ENCODE measurements at places on chromosomes 2 and 18. TPM values are rescaled to one million over a fixed set of nuclear protein-coding genes. Genes with fewer than 3 reads are reported as not detected.
A peak's percentile ranks its signal among the peaks of the same experiment; 100 is the strongest.

DNA sequence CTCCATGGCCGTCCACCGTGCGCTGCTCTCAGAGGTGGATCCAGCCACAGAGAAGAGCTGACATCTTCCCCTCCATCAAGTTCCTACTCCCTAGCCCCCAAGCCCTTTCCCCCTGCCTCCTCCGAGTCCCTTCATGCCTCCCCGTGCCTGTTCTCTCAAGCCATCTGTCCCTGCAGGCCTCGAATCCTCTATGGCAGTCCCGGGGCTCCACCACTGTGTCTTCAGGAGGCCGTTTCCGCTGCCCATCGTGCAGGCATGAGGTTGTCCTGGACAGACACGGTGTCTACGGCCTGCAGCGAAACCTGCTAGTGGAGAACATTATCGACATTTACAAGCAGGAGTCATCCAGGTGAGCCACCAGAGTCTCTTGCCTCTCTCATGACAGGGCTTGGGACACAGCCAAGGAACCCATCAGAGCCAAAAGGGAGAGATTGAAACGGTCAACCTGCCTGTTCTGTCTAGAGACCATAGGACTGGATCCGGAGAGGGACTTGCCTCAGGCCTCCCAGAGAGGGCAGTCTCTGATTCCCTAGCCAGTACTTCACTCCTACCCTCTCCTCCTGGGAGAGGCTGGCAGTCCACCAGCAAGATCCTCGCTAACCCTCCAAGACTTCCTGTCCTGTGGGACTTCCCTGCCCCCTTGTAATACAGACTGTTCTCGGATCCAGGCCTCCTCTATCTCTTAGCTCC, 9.7 kb downstream of the UCN start:
- no peak for DNase-seq

- no peak for DNase-seq
Observed at GRCh38 chr2:234448506-234449184, 48.2 kb downstream of the ARL4C start.

- no peak for DNase-seq
Observed at GRCh38 chr2:178306352-178307073, 112.2 kb downstream of the OSBPL6 start.

GRCh38 chr2:212213191-212213590, 325.4 kb downstream of the ERBB4 start:
- no peak for DNase-seq

GRCh38 chr2:113974727-113975126, 84.8 kb downstream of the ACTR3 start:
- DNase-seq, result no peak

- DNase-seq, result no peak
Observed at GRCh38 chr18:58661423-58661822, 9.8 kb upstream of the MALT1 start.

- no peak for DNase-seq
Observed at GRCh38 chr2:44895061-44895460, 46.4 kb upstream of the SIX3 start.

DNA sequence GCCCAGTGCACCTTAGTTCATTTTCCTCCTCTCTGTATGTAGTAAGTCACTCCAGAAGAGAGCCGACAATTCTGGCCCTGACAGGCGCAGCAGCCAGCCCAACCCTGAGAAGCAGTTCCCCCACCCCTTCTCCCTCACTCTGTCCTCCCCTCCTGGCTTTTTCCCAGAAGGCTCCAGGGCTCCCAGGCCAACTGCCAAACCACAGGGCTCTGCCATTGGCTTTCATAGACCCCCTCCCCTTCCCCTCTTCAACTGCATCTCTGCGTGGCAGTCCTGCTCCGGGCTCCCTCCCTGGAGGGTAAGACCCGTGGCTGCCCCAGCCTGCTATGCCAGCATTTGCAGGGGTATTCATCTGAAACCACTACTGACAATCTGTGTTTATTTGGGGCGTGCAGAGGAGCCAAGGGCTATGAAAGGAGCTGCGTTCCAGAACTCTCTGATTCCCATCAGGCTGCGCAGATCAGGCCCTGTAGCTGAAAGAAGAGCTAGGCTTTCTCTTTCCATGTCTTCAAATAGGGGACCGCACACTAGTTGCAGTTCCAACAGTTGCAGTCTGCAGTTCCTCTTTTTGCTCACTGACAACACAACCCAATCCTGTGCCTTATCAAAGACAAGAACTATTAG, 388.6 kb upstream of the TNP1 start:
- DNase-seq, result peak; percentile 90

DNA sequence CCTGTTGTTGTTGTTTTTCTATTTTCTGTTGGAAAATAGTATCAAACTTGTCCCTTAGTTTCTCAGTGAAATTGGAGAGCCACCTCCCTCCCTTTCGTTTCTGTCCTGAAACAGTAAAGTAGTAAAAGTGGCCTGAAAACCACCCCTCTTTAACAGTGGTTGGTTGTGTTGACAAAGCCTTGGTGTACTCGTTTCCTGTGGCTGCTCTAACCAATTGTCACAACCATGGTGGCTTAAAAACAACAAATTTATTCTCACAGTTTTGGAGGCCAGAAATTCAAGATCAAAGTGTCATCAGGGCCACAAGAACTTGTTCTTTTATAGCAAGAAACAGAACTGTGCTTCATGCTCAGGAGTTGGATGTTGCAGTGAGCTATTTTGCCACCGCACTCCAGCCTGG, 4.0 kb upstream of the DYSF start:
- no peak for DNase-seq

GRCh38 chr2:85628658-85629057, 12.7 kb downstream of the USP39 start:
- no peak for DNase-seq

GRCh38 chr18:3405713-3406112, 44.3 kb upstream of the TGIF1 start:
- DNase-seq, result no peak

DNA sequence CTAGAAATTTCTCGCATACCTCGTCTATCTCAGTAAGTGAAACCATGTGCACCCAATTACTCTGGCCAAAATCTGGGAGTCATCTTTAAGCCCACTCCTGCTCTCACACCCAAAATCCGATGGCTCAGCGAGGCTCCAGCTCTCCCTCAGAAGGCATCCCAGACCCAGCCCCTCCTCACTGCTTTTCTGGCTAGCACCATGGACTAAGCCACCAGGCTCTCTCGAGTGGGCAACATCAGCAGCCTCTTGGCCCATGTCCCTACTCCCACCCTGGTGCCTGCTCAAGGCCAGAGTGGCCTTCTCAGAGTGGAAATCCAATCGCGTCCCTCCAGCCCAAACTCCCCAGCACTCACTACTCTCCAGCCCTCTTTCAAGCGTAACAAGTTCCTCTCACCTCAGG, 27.2 kb downstream of the TNS1 start:
- peak; percentile 27 for DNase-seq

DNA sequence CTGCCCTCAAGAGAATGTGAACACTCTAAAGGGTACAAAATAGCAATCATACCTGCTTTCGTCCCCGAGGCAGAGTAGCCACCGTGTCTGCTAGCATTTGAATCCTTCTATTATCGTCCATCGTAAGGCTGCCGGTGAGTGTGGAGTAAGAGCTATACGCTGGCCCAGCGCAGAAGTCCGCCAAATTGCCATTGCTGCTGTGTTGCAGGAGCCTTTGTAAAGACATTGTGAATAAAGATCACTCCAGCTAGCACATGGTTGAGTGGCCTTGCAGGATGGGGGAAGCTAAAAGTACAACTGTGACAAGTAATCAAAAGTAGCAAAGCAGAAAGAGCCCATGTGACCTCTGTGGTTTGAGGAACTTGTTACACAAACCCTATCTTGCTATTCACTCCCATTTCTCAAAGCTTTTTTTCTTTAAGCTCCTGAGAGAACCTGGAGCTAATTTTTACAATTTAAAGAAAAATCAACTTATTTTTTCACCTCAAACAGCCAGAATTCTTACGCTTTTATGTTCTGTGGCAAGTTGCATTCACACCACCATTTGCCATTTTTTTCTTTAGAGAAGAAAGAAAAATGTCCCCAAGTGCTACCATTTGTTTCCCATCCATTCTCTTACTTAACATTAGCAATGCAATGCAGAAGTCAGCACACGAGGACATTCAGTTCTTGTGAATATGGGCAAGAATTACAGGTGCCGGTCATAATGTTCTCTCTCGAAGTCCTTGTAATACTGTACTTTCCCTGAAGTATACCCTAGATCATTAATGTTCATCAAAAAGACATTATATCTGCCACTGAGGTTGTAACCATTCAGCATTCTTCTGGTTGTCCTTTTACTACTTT, at the start of gene CYTIP:
CYTIP (minus strand) TSS at position 295 of the 846 bp plus-strand sequence; CDS start at position 226, 69 bp downstream.
- no peak for DNase-seq

- no peak for DNase-seq
Observed at GRCh38 chr18:10588975-10589374, 63.1 kb downstream of the NAPG start.

GRCh38 chr2:160227293-160227915, 27.3 kb upstream of the ITGB6 start:
- no peak for DNase-seq

DNA sequence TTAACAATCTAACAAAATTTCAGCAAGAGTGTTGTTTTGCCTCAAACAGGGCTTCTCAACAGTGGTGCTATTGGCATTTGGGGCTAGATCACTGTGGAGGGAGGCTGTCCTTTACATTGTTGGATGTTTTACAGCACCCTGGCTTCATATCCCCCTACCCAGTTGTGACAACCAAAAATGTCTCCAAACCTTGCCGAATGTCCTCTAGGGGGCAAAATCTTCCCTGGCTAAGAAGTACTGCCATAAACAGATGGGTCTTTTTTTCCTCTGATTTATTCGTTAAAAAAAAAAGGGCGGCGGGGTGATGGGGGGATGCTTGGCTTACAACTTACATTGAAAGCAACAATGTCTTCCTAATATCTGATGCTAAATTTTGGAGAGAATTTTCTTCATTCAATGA, 207.6 kb upstream of the CCDC150 start:
- no peak for DNase-seq

GRCh38 chr18:79846936-79847557, 49.3 kb downstream of the KCNG2 start:
- no peak for DNase-seq

DNA sequence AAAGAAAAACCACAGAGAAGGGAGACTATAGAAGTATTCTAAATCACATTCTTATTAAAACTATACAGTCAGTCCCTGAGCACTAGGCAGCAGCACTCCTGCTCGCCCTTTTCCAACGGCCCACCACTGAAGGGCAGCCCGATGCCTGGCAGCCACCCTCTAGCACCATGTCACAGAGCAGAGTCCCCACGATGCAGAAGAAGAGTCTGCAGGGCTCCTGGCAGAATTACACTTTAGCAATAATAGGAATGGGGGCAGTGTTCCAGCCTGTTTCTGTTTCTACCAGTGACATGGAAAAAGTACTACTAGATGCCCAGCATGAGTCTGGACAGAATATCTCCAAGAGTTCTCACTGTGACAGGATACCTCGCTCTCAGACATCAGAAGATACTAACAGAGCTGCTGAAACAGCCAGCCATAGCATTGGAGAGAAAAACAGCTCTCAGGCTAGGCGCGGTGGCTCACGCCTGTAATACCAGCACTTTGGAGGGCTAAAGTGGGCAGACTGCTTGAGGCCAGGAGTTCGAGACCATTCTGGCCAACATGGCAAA, 87.6 kb downstream of the C2orf74 start:
- DNase-seq, result no peak

DNA sequence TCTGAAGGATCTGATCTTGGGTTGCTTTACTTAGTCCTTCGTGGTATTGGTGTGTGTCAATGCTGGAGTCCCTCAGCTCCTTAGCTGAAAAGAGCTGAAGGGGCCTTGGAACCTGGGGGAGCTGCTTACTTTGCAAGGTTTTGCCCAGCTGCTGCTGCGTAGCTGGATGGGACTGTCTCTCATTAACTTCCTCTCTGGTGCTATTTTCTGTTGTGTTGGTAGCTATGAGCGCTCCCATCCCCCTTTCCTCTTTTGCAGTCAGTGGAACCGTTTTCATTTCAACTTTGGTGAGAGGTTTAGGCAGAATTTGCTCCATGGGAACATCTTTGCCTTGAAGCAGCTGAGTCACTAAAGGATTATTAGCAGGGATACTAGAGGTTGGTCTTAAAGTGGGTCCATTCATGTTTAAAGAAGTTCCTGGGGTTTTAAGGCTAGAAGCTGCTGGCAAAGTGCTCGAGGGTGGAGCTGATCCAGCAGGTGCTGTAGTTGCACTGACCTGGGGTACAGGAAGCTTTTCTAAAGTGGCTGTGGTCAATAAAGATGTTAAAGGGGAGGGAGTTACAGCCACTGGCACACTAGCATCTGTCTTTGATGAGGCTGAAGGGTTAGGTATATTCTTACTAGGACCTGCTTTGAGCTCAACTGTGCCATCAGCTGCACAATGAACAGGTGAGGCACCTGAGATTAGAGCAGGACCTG, 69.9 kb upstream of the DTNB start:
- DNase-seq, result no peak

DNA sequence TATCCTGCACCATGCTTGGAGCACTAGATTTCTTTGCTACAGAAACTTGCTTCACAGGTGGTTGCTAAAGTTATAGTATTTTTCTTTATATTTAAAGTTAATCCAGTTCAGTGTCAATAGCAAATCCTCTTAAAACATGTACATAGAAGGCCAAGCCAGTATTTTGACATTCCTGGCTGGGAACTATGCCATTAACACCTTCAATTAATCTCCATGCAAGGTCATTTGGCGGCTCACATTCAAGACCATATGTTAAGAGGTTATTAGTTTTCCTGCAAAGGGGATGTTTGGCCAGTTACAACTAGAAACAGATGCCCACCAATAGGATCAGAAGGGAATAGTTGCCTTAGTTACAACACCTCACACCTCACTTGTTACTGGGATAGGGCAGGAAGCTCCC, 261.3 kb upstream of the MEIS1 start:
- no peak for DNase-seq

The PROKR1 gene
- total RNA-seq, result not detected

The RFTN2 gene
- total RNA-seq, result 9.7 TPM

The WNT10A gene
- total RNA-seq, result not detected

The IL18R1 gene
- 1.7 TPM for total RNA-seq

The VRK2 gene
- 13.4 TPM for total RNA-seq

The ACTG2 gene
- total RNA-seq, result 9.3 TPM

The IRS1 gene
- 44.1 TPM for total RNA-seq

The FAM228A gene
- total RNA-seq, result 1.1 TPM

The DUSP19 gene
- total RNA-seq, result 2.7 TPM

Measured in ovary (tissue), 10 donors.